B cell (primary cell): ENCODE measurements at places on chromosomes 2 and 18.
A peak's percentile ranks its signal among the peaks of the same experiment; 100 is the strongest.

- DNase-seq: no peak
Observed at GRCh38 chr2:119062652-119063051, 95.9 kb downstream of the C1QL2 start.

DNA sequence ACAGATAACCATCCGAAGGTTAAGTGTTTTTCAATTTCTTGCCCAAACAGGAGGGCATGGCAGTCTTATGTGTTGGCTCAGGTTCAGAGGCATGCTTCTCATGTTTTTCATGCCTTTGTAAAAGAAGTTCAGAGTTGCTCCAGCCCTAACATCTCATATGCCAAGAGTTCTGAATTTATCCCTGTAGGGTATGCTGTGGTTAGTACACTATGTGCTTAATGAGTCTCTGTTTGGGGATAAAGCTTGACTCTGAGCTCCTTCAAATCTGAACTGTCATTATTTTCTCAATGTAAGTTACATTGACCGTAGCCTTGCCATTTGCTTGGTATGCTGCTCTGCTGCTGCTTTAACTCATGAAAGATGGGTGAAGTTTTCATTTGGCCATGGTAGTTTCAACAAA is 67.9 kb upstream of the PNPT1 start:
- no peak for DNase-seq

GRCh38 chr2:184599054-184599871 is 934 bp downstream of the ZNF804A start:
- peak; percentile 10 for DNase-seq

DNA sequence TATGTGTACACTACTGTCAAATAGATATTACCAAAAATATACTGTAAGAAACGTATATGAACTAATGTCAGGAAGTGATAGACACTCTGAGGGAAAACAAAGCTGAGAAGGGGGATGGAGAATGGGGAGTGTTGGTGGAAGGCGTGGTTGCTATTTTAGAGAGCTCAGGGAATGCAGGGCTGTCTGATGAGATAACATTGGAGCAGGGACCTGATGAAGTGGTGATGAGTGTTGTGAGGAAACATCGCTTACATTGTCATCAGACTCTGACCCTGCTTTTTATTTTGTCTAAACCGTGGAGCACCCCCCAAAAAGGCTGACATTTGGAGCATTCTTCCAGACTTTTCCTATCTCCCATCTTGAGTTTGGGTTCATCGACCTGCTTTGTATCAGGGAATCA is 194.7 kb downstream of the LTBP1 start:
- no peak for DNase-seq

DNA sequence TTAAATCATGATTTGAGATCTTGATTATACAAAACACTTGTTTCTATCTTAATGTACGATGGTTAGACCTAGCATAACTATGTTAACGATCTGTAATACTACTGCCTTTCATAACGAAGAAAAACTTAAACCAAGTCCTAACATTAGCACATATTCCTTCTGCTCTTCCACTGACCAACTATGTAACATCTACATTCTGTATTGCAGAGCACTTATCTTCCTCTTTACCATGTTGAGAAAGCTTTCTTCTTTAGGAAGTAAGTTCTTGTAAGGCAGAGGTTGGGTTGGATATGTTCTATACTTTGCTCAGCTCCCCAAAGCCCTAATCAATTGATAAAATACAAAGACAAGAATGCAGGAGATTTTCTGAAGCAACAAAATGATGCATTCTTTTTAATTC is 7.9 kb upstream of the ZNF407 start:
- DNase-seq: no peak
